NCI-H1930 (cell line): ENCODE measurements at places on chromosomes 6 and 20.

GRCh38 chr6:112594886-112595594 lies 247.9 kb downstream of the RFPL4B start:
- DNase-seq, result no peak

DNA sequence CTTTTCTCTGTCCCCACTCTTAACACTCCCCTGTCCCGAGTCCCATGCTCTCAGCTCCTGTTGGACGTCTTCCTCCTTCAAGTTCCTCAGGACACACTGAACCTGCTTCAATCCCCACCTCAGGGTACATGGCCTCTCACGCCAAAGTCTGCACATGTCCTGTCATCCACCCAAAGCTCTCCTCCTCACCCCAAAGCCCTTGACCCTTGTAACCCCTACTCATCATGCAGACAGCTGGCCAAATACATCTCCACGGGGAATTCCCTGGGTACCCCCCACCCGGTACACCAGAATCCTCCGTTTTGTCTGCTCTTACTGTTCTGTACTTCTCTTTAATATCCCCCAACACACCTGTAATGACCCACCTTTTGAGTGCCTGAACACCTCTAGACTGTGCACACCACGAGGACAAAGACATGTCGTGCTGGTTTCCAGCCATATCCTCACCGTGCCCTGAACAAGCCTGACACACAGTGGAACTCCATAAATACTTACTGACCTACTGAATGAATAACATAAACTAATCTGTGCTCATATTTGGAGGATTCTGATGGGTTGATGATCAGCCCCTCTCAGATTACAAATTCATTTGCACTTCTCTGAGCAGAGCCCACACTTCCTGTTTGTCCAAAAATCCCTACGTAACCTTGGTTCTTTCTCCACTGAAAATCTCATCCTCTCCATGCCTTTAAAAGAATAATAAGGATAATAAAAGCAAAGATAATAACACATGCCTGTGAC lies 66.8 kb upstream of the EYA2 start:
- DNase-seq, result no peak

DNA sequence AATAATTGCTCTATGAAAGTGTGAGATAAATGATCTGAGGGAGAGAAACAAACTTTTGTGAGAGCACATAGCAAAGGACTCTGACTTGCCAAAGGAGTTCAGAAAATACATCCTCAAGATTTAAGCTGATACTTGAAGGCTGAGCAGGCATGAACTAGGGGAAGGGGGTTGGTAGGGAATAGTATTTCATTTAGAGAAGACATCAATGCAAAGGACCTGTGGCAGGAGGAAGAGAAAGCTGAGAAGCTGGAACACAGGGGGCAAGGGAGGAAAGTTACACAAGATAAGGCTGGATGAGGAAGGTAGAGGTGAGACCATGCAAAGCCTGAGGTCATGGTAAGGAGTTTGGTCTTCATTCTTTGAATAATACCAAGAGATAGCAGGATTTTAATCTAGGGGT lies 50.6 kb downstream of the NCOA6 start:
- DNase-seq, result no peak

GRCh38 chr6:18997375-18997826 lies 610.3 kb downstream of the RNF144B start:
- DNase-seq, result no peak

DNA sequence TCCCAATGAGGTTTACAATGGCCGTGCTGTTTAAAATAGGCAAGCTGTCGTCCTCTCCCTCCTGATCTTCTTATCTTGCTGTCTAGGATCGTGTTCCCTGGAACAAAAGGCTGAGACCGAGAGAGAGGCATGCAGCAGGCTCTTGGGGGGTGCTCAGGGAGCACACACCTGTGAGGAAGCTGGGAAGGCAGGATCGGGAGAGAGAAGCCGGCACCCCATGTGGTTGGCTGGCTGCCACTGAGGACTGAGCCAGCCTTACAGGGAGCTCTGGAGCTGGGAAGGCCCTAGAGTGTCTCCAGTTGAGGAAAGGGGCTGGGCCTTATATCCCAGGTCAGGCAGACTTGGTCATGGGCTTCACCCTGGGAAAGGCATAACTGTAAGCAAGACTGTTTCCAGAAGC lies 184.2 kb downstream of the LY86 start:
- no peak for DNase-seq

- no peak for DNase-seq
Measured at GRCh38 chr6:11333132-11333849, 100.8 kb upstream of the NEDD9 start.
